ENCODE measurements at places on chromosomes 4 and X.

DNA sequence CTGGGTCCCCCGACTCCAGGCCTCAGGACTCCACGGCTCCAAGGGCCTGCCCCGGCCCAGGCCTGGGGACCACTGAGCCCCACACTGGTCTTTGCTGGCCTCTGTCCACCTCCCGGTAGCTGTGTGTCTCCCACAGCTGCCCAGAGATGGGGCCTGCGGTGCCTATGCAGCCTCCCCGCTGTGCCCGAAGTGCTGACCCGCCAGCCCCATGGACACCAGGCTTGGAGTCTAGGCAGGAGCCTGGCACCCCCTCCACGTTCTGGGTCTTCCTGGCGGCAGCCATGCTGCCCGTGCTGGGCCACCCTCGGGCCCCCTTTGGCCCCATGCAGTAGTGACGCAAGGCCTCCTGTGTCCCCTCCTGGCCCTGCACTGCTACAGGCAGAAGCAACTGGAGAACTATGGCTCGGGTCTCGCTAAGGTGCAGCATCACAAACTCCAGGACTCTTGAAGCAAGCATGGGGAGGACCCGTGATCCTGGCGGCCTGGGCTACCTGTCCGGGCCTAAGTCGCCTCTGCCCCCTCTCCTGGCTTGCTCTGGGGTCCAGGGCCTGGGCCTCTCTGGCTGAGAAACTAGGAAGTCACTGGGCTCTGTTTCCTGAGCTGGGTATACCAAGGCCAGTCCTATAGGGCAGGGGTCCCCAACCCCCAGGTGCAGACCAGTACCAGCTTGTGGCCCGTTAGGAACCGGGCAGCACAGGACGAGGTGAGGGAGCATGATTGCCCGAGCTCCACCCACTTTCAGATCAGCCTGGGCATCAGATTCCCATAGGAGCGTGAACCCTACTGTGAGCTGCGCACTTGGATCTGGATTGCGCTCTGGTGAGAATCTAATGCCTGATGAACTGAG, 917 bp downstream of the MYL5 start:
- no peak for DNase-seq

GRCh38 chrX:97639526-97639925, 755.8 kb downstream of the RPA4 start:
- no peak for DNase-seq

DNA sequence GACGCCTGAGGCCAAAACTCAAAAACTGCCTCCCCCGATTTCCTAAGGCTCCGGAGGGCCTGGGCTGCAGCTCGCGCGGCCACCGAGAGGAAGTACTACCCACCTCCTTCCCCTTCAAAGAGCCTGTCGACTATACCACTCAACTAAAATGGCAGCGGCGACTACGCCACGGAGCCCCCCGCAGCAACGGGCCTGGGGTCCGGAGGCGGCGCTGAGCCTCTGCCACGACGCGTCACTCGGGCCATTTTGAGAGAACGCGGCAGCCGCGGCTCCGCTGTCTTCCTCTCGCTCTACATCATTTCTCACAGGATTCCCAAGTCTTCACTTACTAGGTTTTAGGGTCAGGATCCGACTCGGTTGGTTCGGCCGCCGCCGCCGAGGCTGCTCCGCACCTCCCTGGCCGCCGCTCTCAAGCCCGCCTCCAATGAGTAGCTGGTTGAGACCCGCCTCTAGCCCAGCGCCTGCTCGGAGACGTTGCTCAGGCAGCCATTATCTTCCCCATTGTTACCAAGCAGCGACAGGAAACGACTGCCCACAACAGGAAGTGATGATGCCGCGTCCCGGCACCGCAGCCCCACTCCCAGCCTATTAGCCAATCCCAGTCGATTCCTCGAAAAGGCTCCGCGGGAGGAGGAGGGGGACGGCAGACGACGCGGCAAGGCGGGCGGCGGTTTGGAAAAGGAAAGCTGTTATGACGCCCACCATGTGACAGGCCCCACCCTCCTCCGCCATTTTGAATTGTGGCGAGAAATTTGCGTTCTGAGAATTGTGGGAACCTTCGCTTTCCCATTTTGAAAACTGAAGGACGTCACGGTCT, at the start of gene RLIM:
Gene RLIM (minus strand): TSS at position 532 of the 817 bp plus-strand sequence. CDS start 18,647 bp downstream, outside the sequence.
- peak; percentile 90 for DNase-seq

- DNase-seq = no peak
Observed at GRCh38 chr4:71290074-71290473, 48.7 kb upstream of the SLC4A4 start.

DNA sequence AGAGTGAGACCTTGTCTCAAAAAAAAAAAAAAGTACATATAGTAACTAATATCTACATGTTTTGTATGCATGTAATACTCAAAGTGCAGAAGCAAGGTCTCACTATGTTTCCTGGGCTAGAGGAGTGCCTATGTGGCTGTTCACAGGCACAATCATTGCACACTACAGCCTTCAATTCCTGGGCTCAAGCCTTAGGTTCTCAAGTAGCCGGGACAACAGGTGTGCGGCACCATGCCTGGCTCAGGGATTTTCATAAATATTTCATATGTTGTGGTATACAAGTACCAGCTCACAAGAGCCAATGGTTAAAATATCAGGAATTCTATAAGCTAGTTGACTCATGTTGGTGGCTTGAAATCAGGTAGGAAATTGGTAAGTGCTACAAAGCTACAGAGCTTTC, 94.8 kb downstream of the LARP7 start:
- no peak for DNase-seq

DNA sequence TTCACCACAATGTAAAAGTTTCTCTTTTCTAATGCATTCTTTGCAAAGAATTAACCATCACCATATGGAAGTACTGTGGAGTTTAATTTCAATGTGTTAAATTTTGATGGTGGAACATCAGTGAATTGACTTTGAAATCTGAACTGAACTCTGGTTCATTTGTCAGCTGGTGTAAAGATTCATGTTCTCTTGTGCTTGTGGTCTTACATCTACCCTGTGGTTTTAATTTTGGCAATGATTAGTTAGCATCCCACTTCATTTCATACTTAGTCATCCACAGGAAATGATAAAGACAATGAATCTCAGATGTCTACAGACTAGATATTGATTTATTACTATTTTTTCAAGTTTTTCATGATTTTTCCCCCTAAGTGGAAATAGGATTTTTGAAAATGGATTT, 77.8 kb downstream of the GRID2 start:
- no peak for DNase-seq

DNA sequence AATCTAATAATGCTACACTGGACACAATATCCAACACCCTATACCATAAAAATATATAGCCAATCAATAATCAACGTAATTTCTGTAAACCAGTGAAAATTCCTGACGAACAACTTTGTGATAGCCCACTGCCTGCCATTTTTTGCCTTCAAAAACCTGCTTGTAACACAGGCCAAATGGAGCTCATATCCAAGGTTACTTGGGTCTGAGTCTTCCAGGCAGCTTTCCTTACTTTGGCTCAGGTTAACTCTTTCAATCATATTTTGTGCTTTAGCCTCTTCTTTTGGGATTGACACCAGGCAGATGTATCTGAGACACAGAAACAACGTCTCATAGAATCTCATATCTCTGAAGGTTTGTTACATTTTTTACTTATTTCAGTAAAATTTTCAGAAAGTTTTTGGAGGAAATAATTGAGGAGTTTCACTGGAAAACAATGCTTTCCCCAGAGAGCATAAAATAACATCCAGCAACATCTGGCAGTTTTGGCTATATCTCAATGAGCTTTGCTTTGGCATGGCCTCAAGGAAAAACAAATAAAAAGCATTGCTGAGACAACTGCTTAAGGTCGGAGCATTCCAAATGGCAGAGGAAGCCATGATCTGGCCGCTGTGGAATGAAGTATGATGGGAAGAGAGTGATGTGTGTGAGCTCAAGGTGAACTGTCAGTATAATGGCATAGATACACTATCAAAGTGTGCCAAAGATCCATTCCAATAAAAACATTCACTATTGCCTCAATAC, 162.9 kb upstream of the SPIN4 start:
- DNase-seq = no peak

DNA sequence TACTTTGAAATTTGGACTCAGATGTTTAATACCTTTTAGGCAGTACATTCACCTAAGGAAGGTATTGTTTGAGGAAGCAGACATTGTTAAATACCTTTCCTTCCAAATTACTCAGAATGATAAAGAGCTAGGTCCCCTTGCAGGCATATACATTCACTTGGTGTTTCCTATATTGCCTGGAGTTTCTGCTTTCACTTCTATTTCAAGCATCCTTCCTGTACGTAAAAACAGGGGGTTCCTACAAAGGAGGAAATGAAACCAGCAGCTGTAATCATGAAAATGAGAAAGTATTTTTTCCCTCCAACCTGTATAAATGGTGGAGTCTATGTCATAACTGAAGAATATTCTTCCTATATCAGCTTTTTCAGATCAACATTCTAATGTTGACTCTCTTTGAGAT, 90.4 kb upstream of the RASGEF1B start:
- DNase-seq = no peak

GRCh38 chr4:80340036-80340435, 4.5 kb downstream of the CFAP299 start:
- DNase-seq = no peak

- no peak for DNase-seq
Observed at GRCh38 chr4:144104509-144105130, 35.9 kb downstream of the GYPA start.

GRCh38 chr4:154073107-154073822, 284.4 kb upstream of the SFRP2 start:
- no peak for DNase-seq

DNA sequence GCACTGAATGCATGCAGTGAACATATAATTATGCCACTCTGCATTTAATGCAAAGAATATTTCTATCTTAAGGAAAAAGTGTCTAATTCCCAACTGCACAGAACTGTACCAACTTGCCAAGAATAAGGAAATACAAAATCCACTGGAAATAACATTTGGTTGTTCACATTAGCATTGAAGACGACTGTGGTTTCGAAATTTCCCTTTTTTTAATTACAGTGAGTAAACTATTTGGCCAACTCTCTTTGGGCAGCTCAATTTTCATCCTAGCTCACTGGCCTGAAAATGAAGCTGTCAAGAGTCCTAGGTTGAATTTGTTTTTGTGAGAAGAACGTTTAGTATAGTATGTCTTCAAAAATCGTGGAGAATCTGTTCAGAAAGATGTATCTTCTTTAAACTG, 81.6 kb upstream of the MID1 start:
- no peak for DNase-seq

DNA sequence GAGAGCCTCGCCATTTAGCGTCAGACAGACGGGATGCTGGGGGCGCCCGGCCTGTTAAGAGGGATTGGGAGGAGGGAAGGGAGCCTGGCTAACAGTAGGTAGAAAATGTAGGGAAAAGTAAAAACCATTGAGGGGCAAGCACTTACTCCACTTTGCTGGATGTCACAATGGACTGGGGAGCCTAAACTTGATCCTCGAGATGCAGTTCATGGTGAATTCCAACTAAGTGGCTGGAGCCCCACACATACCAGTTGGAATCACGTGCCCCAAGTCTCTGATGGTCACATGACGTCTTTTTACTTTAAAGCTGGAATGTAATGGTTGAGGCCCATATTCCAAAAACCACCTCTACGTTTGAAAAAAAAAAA, 1.5 kb downstream of the PLS3 start:
- peak; percentile 24 for DNase-seq

DNA sequence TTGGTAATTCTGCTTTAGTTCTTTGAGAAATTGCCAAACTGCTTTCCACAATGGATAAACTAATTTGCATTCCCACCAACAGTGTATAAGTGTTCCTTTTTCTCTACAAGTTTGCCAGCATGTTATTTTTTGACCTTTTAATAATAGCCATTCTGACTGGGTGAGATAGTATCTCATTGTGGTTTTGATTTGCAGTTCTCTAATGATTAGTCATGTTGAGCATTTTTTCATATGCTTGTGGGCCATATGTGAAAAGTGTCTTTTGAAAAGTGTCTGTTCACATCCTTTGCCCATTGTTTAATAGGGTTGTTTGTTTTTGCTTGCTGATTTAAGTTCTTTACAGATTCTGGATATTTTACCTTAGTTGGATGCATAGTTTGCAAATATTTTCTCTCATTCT, 25.9 kb downstream of the ENPEP start:
- peak; percentile 12 for DNase-seq

GRCh38 chr4:17065821-17066220, 167.4 kb upstream of the LDB2 start:
- DNase-seq = no peak

DNA sequence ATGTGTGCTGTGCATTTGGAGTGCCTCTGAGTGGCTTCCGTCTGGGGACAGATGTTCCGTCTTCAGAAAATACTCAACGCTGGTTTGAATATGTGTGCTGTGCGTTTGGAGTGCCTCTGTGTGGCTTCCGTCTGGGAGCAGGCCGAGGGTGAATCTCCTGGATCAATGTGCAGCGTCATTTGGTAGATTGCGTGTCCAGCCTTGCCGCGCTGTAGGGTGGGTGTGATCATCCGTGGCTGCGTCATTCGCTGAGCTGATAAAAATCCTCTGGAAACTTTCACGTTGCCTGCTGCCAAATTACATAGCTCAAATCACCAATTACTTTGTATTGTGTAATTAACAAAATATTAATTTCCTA, 12.1 kb downstream of the UVSSA start:
- DNase-seq = no peak

GRCh38 chr4:145808021-145808650, 128.2 kb downstream of the C4orf51 start:
- peak; percentile 71 for DNase-seq

DNA sequence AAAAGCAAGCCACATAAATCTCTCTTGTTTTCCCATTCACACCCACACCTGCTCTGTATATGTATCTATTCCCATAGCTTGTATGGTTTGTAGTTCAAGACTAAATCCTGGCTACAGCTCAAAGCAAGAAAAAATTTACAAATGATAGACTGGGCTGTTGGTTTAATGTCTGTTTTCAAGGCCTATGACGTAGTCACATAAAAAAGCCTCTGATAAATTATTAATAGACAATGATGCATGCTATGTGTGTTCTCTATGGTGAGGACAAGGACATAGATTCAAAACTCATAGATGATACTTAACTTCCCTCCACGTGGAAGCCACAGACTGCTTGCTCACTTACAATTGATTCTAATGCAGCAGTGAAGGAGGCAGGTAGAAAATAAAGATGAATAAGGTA, 194.0 kb downstream of the LDB2 start:
- no peak for DNase-seq

GRCh38 chrX:119502727-119503483, 34.7 kb downstream of the SLC25A5 start:
- DNase-seq = peak; percentile 93

GRCh38 chrX:20952180-20952579, 422.0 kb upstream of the CNKSR2 start:
- DNase-seq = no peak

DNA sequence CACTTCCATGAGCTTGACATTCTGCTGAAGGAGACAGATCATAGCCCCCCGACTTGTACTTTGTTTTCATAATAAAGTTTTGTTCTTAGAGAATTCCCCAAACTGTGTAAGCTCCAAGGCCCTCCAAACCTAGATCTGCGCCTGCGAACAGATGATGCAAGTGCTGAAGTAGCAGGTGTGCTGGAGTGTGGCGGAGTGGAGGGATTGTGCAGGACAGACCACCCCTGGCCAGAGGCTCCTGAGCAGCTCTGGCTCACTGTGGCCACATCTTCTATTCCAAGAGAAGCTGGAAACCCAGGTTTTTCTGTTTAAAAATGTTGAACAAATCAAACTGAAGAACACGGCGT, 46.4 kb downstream of the TBC1D14 start:
- DNase-seq = no peak
